ENCODE measurements at places on chromosomes 3 and 15. TPM values are rescaled to one million over a fixed set of nuclear protein-coding genes. Genes with fewer than 3 reads are reported as not detected.

The SCN10A gene
- total RNA-seq, result not detected

The CBLB gene
- 104 TPM for total RNA-seq

The KBTBD8 gene
- 10.9 TPM for total RNA-seq

The TLE3 gene
- 48.4 TPM for total RNA-seq

- no peaks in the 10 kb centered on the region for H3K36me3 ChIP-seq
- DNase-seq, result no peak
- H3K4me1 ChIP-seq, result no peaks in the 10 kb centered on the region
- no peak overlapping the region for H3K4me3 ChIP-seq
- H3K27me3 ChIP-seq, result peaks cover 14% of the 10 kb centered on the region
- H3K27ac ChIP-seq, result no peak overlapping the region
These were observed 115.8 kb downstream of the NEK10 start for GRCh38 chr3:27253391-27253790.

GRCh38 chr3:148319161-148319915, 378.4 kb upstream of the AGTR1 start:
- H3K27me3 ChIP-seq, result no peaks in the 10 kb centered on the region
- no peak overlapping the region for H3K4me3 ChIP-seq
- H3K4me1 ChIP-seq, result peaks cover 3% of the 10 kb centered on the region
- no peak for DNase-seq
- no peaks in the 10 kb centered on the region for H3K36me3 ChIP-seq

- no peaks in the 10 kb centered on the region for H3K27me3 ChIP-seq
- peaks cover 6% of the 10 kb centered on the region for H3K4me1 ChIP-seq
- no peak overlapping the region for H3K27ac ChIP-seq
- no peaks in the 10 kb centered on the region for H3K36me3 ChIP-seq
These were observed 9.2 kb downstream of the THBS1 start for GRCh38 chr15:39589815-39590644.

DNA sequence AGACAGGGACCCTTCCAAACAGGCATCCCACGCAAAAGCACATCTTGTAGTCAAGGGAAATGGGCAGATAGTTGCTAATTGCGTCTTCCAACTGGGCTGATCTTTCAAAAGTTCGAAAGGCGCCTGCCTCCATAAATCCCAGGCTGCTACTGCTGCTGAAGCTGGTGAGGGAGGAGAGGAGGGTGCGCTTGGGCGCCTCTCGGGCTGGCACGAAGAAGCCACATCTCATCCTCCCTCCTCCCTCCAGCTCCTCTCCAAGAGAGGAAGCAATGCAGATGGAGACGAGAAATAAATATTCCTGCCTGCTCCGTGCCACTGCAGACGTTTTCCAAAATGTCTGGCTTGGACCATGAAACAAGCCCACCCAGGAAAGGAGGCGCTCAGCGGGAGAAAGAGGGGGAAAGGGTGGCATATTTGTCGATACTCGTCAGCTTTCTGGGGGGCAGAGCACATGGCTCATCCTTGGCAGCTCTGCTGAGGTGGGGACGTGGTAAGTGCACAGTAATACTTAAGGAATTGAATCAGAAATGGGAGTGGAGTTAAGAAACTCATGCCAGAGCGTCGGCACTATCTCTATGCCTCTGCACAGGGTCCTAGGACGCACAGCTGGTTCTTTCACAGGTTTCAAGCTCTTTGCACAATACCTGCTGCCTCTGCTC, 88.9 kb upstream of the FEZF2 start:
- no peak overlapping the region for H3K4me3 ChIP-seq
- no peak for DNase-seq
- no peaks in the 10 kb centered on the region for H3K36me3 ChIP-seq
- no peaks in the 10 kb centered on the region for H3K4me1 ChIP-seq
- H3K27ac ChIP-seq, result no peak overlapping the region
- peaks cover 4% of the 10 kb centered on the region for H3K27me3 ChIP-seq

- DNase-seq, result no peak
- H3K4me3 ChIP-seq, result no peak overlapping the region
- H3K4me1 ChIP-seq, result no peaks in the 10 kb centered on the region
- no peaks in the 10 kb centered on the region for H3K27me3 ChIP-seq
These were observed 40.0 kb downstream of the CLASP2 start for GRCh38 chr3:33678073-33678472.

DNA sequence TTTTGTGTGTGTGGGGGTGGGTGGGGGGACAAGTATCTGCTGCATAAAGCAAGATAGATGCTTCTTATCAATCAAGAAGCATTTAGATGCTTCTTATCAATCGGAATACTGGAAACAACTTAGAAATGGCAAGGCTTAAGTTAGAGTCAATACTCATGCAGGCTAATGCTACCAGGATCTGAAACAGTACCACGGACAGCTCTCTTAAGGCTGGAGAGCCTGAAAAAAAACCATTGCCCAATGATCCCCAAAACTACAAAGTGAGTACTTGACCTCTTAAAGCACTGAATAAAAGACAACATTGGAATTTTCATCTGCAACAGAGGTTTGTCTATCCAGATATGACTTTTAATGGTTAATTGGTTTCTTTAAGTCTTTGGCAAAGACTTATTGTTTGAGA, 262.3 kb downstream of the GAP43 start:
- H3K36me3 ChIP-seq, result no peaks in the 10 kb centered on the region
- H3K27me3 ChIP-seq, result peaks cover 9% of the 10 kb centered on the region
- H3K4me1 ChIP-seq, result no peaks in the 10 kb centered on the region
- no peak for DNase-seq
- no peak overlapping the region for H3K27ac ChIP-seq

DNA sequence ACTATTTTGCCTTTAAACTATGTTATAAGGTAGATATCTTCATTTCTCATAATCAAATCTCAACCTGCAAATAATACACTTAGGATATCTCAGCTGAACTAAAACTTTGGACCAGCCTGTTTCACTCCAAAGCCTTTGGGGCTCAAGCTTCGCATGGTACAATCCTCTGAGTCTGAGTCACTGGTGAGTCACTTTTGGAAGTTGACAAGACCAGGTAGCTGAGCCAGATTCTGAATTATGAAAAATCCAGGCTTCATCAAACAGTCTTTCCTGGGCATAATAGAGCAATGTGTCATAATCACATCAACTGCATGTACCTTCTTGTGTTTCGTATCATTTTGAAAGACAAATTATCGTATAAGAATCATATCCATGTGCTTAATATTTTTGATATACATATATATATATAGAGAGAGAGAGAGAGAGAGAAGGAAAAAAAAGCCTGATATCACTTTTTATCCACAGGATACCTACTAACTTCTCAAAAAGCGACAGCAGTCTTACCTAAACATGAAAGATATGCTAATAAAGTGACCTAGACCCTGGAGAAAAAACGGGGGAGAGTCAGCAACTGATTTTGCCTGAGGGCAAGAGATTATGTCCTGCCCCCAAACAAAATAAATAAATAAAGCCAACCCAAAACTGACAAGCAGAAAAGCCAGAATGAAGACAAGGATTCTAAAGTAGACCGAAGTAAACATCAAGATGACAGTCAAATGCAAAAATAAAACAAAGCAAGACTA, 263.9 kb upstream of the TGFBR2 start:
- peaks cover 2% of the 10 kb centered on the region for H3K36me3 ChIP-seq
- no peak overlapping the region for H3K27ac ChIP-seq
- DNase-seq, result peak; percentile 42
- H3K27me3 ChIP-seq, result no peaks in the 10 kb centered on the region
- peaks cover 47% of the 10 kb centered on the region for H3K4me1 ChIP-seq

GRCh38 chr3:5227812-5228211, 40.3 kb downstream of the EDEM1 start:
- no peak overlapping the region for H3K27ac ChIP-seq
- H3K36me3 ChIP-seq, result no peaks in the 10 kb centered on the region
- H3K4me1 ChIP-seq, result peaks cover 5% of the 10 kb centered on the region
- H3K4me3 ChIP-seq, result no peak overlapping the region
- no peaks in the 10 kb centered on the region for H3K27me3 ChIP-seq

- no peak for DNase-seq
- H3K27ac ChIP-seq, result no peak overlapping the region
- H3K4me1 ChIP-seq, result no peaks in the 10 kb centered on the region
- H3K36me3 ChIP-seq, result no peaks in the 10 kb centered on the region
- H3K27me3 ChIP-seq, result peaks cover 10% of the 10 kb centered on the region
- H3K4me3 ChIP-seq, result no peak overlapping the region
These were observed 126.4 kb downstream of the IMPG2 start for GRCh38 chr3:101193957-101194356.

GRCh38 chr15:37046876-37047614, 53.3 kb downstream of the MEIS2 start:
- no peak for DNase-seq
- H3K4me3 ChIP-seq, result no peak overlapping the region
- H3K27ac ChIP-seq, result no peak overlapping the region
- peaks cover 2% of the 10 kb centered on the region for H3K27me3 ChIP-seq
- H3K4me1 ChIP-seq, result no peaks in the 10 kb centered on the region
- H3K36me3 ChIP-seq, result no peaks in the 10 kb centered on the region

DNA sequence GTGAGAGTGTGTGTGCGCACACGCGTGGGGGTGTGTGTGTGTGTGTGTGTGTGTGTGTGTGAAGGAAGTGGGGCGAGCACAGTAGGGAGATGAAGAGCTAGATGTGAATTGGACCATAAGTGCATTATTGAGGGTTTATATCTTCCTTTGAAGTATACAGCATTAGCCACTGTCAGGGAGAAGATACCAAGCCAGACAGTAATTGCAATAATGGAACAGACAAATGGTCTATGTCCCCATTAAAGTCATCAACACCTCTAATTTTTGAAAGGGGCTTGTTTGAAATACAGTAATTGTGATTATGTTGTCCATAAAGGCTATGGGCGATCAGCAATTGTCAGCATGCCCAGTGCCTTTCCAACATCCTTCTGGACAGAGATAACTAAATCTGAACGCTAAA, 429.2 kb upstream of the NR2F2 start:
- H3K4me3 ChIP-seq, result no peak overlapping the region
- no peaks in the 10 kb centered on the region for H3K27me3 ChIP-seq
- H3K4me1 ChIP-seq, result no peaks in the 10 kb centered on the region
- H3K27ac ChIP-seq, result no peak overlapping the region

DNA sequence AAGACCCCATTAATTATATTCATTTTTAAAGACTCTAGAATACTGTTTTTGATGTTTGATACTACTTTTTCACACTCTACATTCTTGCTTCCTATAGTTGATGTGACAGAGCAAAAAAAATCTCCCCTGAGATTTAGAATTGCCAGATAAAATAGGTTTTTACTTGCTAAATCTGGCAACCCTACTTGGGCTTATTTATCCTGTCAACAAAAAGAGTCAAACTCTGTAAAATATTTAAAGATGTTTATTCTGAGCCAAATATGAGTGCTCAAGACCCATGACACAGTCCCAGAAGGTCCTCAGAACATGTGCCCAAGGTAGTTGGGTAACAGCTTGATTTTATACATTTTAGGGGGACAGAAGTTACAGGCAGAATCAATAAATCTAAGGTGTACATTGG, 72.3 kb downstream of the DAPK2 start:
- no peak overlapping the region for H3K27ac ChIP-seq
- H3K4me1 ChIP-seq, result peaks cover 34% of the 10 kb centered on the region
- H3K27me3 ChIP-seq, result no peaks in the 10 kb centered on the region
- H3K36me3 ChIP-seq, result no peaks in the 10 kb centered on the region
- no peak overlapping the region for H3K4me3 ChIP-seq

- no peaks in the 10 kb centered on the region for H3K4me1 ChIP-seq
- H3K27me3 ChIP-seq, result peaks cover 11% of the 10 kb centered on the region
- H3K36me3 ChIP-seq, result no peaks in the 10 kb centered on the region
- no peak for DNase-seq
These were observed 84.3 kb upstream of the ROPN1 start for GRCh38 chr3:124076235-124076634.

Data from activated CD8-positive, alpha-beta T cell treated with anti-CD3 and anti-CD28 coated beads for 36 hours (primary cell).